ENCODE measurements at places on chromosomes 1 and 21.

- DNase-seq = no peak
These were observed 17.0 kb downstream of the RBP7 start for GRCh38 chr1:10014016-10014415.

- DNase-seq = no peak
These were observed 579.6 kb upstream of the NR5A2 start for GRCh38 chr1:199447906-199448305.

DNA sequence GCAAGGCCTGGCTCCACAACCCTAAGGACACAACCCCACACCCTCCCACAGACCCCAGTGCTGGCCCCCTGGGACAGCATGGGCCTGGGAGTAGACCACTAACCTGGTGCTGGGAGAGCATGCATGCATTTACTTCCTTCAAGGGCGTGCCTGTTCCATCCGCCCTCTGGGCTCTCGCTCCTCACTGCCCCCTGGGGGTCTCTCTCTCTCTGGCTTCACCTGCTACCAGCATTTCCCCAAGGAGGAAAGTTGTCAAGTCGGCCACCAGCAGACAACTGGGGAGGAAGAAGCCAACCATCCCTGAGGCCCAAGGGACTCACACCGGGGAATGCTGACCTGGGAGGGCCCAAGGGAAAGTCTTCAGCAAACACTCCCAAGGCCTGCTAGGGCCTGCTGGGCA is 6.5 kb downstream of the LRP8 start:
- DNase-seq = no peak

GRCh38 chr1:232211149-232211548 is 418.8 kb downstream of the SIPA1L2 start:
- DNase-seq = no peak

GRCh38 chr1:218476385-218476784 is 131.2 kb downstream of the TGFB2 start:
- no peak for DNase-seq

- DNase-seq = no peak
These were observed 7.9 kb downstream of the CD53 start for GRCh38 chr1:110880708-110881374.
